Stimulated activated CD4-positive, alpha-beta T cell treated with anti-CD3 and anti-CD28 coated beads, Interleukin-15, amount 100 ng/mL, for 1 hour (primary cell): ENCODE measurements at places on chromosomes 11 and 22.

- no peak for DNase-seq
These were observed 219.2 kb downstream of the TENM4 start for GRCh38 chr11:79221444-79222130.

DNA sequence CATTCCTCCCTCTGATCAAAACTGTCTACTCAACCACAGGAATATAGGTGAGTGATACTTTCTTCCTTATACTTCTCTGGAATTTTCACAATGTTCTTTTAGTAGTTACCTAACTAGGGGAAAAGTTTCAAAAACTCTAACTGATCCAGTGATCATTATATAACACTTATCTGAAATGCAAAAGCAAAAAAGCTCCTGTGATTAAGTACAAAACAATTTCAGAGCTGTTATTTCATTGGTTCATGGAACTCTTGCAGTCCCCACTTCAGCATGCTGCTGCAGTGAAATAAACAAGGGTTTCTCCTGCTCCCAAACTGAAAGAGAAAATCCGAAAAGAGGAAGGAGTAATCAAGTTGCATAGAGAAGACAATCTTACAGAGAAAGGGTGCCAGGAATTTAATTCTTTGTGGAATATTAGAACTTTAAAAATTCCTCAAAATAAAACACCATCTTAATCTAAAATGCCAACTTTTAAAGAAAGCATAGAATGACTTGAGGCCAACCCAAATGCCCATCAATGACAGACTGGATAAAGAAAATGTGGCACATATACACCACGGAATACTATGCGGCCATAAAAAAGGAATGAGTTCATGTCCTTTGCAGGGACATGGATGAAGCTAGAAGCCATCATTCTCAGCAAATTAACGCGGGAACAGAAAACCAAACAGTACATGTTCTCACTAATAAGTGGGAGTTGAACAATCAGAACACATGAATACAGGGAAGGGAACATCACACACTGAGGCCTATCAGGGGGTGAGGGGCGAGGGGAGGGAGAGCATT is 20.3 kb downstream of the PPP2R1B start:
- no peak for DNase-seq

GRCh38 chr22:39123751-39124581 is 26.9 kb downstream of the APOBEC3H start:
- DNase-seq = no peak

GRCh38 chr22:36926721-36927435 is 13.4 kb downstream of the CSF2RB start:
- no peak for DNase-seq
